ENCODE measurements at places on chromosomes 1 and 21.

GRCh38 chr1:17021896-17022295 lies 10.2 kb upstream of the ATP13A2 start:
- H3K27me3 ChIP-seq: no peaks in the 10 kb centered on the region
- H3K27ac ChIP-seq: no peak overlapping the region
- peaks cover 60% of the 10 kb centered on the region for H3K36me3 ChIP-seq
- no peak overlapping the region for H3K4me3 ChIP-seq
- DNase-seq: no peak

DNA sequence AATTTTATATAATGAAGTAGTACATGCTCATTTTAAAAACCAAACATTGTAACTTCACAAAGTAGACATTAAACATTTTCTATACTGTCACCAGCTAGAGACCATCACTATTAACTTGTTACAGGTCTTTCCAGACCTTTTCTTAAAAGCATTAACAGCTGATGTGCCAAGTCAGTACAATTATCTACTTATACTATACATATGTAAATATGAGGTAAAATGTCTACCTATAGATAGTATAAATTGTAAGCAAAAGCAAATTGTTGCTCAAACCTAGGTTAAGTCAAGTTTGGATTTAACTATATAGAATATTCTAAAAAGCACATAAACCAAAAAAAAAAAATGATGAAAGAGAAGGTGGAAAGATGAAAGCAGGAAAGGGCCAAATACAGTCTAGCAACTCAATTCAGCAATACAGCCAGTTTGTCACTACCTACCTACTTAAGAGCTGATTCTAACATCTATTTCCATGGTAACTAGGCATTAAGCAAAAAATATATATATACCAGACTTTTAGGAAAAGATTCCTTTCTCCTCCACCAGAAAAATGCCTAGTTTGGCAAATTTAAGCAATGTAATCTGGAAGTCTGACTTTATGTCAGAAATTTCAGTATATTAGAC lies 34.5 kb downstream of the ARID4B start:
- H3K27ac ChIP-seq: no peak overlapping the region
- no peak overlapping the region for H3K4me3 ChIP-seq
- peaks cover 23% of the 10 kb centered on the region for H3K4me1 ChIP-seq
- no peaks in the 10 kb centered on the region for H3K27me3 ChIP-seq
- no peak for DNase-seq
- H3K36me3 ChIP-seq: no peaks in the 10 kb centered on the region

GRCh38 chr1:5721634-5722215 lies 270.5 kb downstream of the NPHP4 start:
- DNase-seq: peak; percentile 10
- no peaks in the 10 kb centered on the region for H3K36me3 ChIP-seq
- H3K4me1 ChIP-seq: peaks cover 3% of the 10 kb centered on the region
- no peak overlapping the region for H3K4me3 ChIP-seq

DNA sequence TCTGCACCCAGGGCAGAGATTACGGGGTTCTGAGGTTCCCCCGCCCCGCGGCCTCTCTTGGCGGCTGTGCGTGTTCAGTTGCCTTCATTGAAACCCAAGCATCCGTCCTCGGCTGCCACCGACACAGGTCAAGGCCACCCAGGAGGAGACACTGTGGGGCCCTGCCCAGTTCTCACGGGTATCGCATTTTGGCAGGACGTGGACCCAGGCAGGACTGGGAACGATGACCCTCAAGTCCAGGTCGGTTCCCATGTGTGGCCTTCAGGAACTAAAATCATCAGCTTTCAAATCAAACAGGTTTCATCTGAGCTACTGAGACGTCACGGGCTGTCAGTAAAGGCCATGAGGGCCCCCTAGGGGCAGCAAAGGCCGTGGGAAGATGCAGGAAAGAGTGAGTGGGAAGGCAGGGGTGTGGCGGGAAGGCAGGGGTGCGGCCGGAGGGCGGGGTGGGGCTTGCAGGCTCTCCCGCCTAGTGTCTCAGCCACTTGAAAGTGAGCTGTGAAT lies 7.0 kb upstream of the C1orf174 start:
- no peak overlapping the region for H3K27ac ChIP-seq
- DNase-seq: no peak
- no peaks in the 10 kb centered on the region for H3K36me3 ChIP-seq
- no peaks in the 10 kb centered on the region for H3K27me3 ChIP-seq
- H3K4me1 ChIP-seq: peaks cover 9% of the 10 kb centered on the region
- no peak overlapping the region for H3K4me3 ChIP-seq

- H3K4me3 ChIP-seq: no peak overlapping the region
- H3K4me1 ChIP-seq: no peaks in the 10 kb centered on the region
- no peak for DNase-seq
- no peak overlapping the region for H3K27ac ChIP-seq
- H3K27me3 ChIP-seq: no peaks in the 10 kb centered on the region
Observed at GRCh38 chr1:90012300-90012699, 17.4 kb downstream of the ZNF326 start.

- peak overlapping the region; percentile 93 for H3K4me3 ChIP-seq
- peak; percentile 61 for DNase-seq
- H3K36me3 ChIP-seq: peaks cover 19% of the 10 kb centered on the region
- peak overlapping the region; percentile 93 for H3K27ac ChIP-seq
Observed at GRCh38 chr1:54885807-54886723, 930 bp downstream of the DHCR24 start.

GRCh38 chr1:17001760-17002523 lies 9.8 kb downstream of the ATP13A2 start:
- no peak overlapping the region for H3K27ac ChIP-seq
- no peaks in the 10 kb centered on the region for H3K27me3 ChIP-seq
- H3K4me3 ChIP-seq: no peak overlapping the region
- peaks cover 15% of the 10 kb centered on the region for H3K36me3 ChIP-seq

GRCh38 chr21:25938658-25939395 lies 204.1 kb downstream of the GABPA start:
- H3K36me3 ChIP-seq: no peaks in the 10 kb centered on the region
- H3K4me1 ChIP-seq: no peaks in the 10 kb centered on the region
- no peak overlapping the region for H3K27ac ChIP-seq
- no peak for DNase-seq
- no peak overlapping the region for H3K4me3 ChIP-seq

- H3K4me3 ChIP-seq: peak within 1 kb of the TSS; percentile 91
- H3K36me3 ChIP-seq: no peaks in the 10 kb centered on the region
- H3K27me3 ChIP-seq: no peaks in the 10 kb centered on the region
- H3K4me1 ChIP-seq: peaks cover 25% of the 10 kb centered on the region
- DNase-seq: peak; percentile 91
Observed at GRCh38 chr1:147172168-147173016, at the start of gene PRKAB2. PRKAB2 (minus strand) TSS chr1:147172470; CDS start chr1:147172144, 326 bp downstream.

- no peak overlapping the region for H3K27ac ChIP-seq
- peaks cover 15% of the 10 kb centered on the region for H3K4me1 ChIP-seq
- no peaks in the 10 kb centered on the region for H3K27me3 ChIP-seq
- no peaks in the 10 kb centered on the region for H3K36me3 ChIP-seq
Observed at GRCh38 chr1:60251426-60251825, 177.9 kb upstream of the C1orf87 start.

- no peaks in the 10 kb centered on the region for H3K36me3 ChIP-seq
- no peak for DNase-seq
- H3K27me3 ChIP-seq: 0 out of 2 replicates have a peak, but pooled peaks cover 2% of the 10 kb centered on the region
- H3K4me1 ChIP-seq: no peaks in the 10 kb centered on the region
Observed at GRCh38 chr1:157932069-157932468, 61.4 kb upstream of the KIRREL1 start.

- no peaks in the 10 kb centered on the region for H3K27me3 ChIP-seq
- H3K4me3 ChIP-seq: no peak overlapping the region
- H3K36me3 ChIP-seq: no peaks in the 10 kb centered on the region
- H3K27ac ChIP-seq: no peak overlapping the region
- no peak for DNase-seq
Observed at GRCh38 chr1:178932552-178932906, 61.7 kb upstream of the ANGPTL1 start.

DNA sequence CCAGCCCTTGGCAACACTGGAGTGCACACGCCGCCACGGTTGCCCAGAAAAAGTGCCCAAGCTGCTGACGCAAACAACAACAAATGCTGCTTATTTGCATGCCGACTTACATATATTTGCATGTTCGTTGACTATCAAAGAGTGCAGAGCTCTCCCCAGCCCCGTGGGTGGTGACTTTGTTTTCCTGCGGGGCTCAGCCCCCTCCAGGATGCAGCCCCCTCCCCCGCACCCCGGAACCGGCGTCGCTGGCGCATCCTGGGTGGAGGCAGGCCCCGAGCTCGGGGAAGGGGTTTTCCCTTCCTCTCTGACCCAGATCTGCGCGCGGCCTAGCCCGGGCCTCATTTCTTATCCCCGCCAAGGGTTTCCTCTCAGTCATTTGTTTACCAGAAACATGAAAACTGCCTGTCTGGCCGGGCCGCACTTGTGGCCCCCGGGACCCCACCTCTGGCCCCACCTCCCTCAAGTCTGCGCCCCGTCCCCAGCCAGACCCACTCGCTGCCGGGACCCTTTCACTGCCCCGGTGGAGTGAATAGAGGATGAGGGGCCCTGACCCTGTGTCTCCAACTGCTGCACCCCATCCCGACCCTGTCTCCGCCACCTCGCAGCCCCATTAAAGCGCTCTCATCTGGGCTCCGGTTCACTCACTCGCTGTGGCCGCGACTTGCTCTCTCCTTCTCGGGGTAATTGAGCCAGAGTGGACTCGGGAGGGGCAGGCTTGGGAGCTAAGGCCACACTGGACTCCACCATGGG lies 5.5 kb downstream of the TNFRSF25 start:
- H3K4me1 ChIP-seq: peaks cover 10% of the 10 kb centered on the region
- H3K27ac ChIP-seq: no peak overlapping the region
- no peaks in the 10 kb centered on the region for H3K27me3 ChIP-seq
- DNase-seq: no peak
- 0 out of 2 replicates have a peak, but pooled peaks cover 3% of the 10 kb centered on the region for H3K36me3 ChIP-seq

DNA sequence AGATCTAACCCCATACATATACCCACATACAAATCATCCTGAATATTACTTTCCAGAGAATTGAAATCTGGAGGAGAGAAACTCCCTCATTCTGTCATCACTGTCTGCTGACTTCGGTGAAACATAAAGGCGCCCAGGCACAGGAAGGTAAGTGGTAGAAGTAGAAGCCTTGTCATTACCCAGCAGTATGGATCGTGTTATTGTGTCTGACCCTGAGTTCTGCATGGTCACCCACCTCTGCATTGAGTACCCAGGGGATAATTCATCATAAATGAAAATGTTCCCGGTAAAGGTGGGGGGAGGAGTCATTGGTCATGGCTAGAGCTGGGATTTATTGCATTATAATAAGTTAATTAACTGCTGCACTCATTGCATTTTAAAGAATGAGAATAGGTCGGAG lies 342.6 kb upstream of the PKN2 start:
- H3K4me1 ChIP-seq: no peaks in the 10 kb centered on the region
- no peaks in the 10 kb centered on the region for H3K36me3 ChIP-seq
- DNase-seq: no peak

DNA sequence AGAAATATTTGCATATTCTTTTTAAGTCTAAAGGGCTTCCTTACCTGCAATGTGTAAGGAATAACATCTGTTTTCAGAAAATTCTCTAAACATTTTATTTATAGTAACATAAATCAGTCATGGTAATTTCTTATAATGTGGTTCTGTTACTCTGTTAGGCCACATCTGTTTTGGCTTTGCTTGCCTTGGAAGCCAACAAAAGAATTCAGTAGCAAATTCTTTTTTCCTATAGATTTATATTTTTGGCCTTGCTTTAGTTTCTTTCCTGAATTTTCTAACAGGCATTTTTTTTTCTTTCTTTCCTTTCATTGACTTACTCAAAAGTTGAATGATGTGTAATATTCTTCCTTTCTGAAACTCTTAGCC lies 72.2 kb downstream of the OSBPL9 start:
- H3K36me3 ChIP-seq: no peaks in the 10 kb centered on the region
- H3K4me3 ChIP-seq: no peak overlapping the region
- DNase-seq: no peak

DNA sequence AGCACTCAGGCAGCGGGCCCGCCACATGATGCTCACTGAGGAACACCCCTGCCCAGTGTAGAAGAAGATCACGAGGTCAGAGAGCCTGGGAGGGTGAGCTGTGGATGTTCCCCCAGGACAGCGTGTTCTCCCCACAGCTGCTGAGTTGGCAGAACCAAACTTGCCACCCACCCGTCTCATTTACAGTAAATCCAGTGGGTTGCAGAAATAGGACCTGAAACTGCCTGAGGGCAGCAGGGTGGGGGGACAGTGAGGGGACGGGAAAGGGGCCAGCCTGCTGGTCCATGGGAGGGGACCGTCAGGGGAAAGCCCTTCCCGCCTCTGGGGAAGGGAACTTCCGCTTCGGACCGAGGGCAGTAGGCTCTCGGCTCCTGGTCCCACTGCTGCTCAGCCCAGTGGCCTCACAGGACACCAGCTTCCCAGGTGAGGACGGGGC lies at the start of gene C1QB:
TSS of gene C1QB (plus strand) at position 356 of the 436 bp plus-strand sequence. CDS start 6,227 bp downstream, outside the sequence.
- H3K4me3 ChIP-seq: no peak within 1 kb of the TSS
- no peaks in the 10 kb centered on the region for H3K4me1 ChIP-seq
- no peak for DNase-seq

DNA sequence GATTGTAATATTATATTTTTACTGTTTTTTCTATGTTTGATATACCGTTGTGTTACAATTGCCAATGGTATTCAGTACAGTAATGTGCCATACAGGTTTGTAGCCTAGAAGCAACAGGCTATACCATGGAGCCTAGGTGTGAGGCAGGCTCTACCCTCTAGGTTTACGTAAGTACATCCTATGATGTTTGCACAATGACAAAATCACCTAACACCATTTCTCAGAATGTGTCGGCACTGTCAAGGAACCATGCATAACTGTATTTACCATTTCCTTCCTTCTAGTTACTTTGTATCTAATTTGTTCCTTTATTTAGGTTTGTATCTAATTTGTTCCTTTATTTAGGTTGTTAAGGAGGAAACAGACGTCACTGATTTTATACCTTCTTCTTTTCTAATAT lies 9.9 kb downstream of the NPHP4 start:
- H3K27ac ChIP-seq: no peak overlapping the region
- no peak overlapping the region for H3K4me3 ChIP-seq
- H3K36me3 ChIP-seq: peaks cover 4% of the 10 kb centered on the region
- H3K4me1 ChIP-seq: peaks cover 9% of the 10 kb centered on the region

GRCh38 chr1:87976316-87976715 lies 647.6 kb downstream of the LMO4 start:
- no peak for DNase-seq
- H3K36me3 ChIP-seq: no peaks in the 10 kb centered on the region
- no peaks in the 10 kb centered on the region for H3K27me3 ChIP-seq
- H3K27ac ChIP-seq: no peak overlapping the region
- no peak overlapping the region for H3K4me3 ChIP-seq
- no peaks in the 10 kb centered on the region for H3K4me1 ChIP-seq

DNA sequence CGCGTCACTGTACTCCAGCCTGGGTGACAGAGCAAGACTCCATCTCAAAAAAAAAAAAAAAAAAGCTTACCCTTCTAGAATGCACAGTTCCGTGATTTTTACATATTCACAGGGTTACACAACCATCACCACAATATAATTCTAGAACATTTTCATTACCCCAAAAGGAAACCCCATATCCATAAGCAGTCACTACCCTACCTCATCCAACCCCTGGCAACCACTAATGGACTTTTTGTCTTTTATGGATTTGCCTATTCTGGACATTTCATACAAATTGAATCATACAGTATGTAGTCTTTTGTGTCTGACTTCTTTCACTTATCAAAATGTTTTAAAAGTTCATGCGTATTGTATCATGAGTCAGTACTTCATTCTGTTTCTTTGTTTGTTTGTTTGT lies 22.8 kb downstream of the SYF2 start:
- no peak overlapping the region for H3K27ac ChIP-seq
- H3K36me3 ChIP-seq: no peaks in the 10 kb centered on the region
- no peak overlapping the region for H3K4me3 ChIP-seq
- H3K4me1 ChIP-seq: no peaks in the 10 kb centered on the region
- H3K27me3 ChIP-seq: 0 out of 2 replicates have a peak, but pooled peaks cover 3% of the 10 kb centered on the region

GRCh38 chr1:97168056-97168455 lies 446.5 kb downstream of the PTBP2 start:
- H3K27me3 ChIP-seq: no peaks in the 10 kb centered on the region
- no peaks in the 10 kb centered on the region for H3K36me3 ChIP-seq
- no peaks in the 10 kb centered on the region for H3K4me1 ChIP-seq
- no peak overlapping the region for H3K4me3 ChIP-seq
